M059J (cell line): ENCODE measurements at places on chromosomes 2 and 18.

DNA sequence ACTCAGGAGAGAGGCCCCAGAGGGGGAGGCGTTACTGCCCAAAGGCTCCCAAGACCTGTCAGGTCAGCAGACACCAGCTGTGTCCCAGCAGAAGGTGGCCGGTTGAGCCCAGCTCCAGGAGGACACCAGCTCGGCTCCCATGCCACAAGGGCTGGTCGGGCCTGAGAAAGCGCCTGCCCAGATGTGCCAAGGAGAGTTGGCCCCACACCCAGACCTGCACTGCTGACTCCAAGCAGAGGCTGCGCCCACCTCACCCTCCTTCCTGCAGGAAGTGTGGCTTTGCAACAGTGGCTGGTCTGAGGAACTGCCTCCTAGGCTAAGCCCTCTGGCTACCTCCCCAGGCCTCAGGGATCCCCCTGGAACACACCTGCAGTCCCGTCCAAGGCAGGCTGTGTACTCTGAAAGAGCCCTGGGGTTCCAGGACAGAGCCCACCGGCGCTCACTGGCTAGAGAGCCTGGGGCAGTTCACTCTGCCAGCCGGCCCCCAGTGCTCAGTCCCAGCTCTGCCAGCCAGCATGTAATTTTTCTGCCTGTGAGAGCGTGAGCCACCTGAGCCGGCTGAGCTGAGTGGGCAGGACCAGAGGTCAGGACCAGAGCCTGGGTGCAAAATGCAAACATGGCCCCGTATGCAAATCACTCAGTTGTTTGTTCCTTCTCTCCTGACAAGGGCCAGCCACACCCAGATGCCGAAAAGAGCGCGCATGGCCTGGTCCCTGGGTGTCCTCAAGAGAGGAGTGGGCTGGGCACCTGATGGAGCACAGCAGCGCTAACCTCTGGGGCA is 36.9 kb upstream of the PTMA start:
- DNase-seq = no peak

DNA sequence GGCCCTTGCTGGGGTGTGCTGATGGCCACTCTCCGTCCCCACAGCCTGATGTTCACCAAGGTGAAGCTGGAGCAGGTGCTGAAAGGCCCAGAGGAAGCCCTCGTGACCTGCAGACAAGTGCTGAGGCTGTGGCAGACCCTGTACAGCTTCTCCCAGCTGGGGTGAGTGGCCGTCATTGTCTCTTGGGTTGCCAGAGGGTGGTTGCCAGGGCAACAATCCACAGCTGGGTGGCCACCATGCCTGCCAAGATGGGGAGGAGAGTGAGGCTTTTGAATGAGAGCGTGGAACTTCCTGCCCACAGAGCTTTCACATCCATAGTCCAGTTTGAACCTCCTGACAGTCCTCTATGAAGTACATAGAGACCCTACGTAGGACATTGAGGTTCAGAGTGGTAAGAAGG is 108.8 kb downstream of the STPG4 start:
- DNase-seq = no peak

DNA sequence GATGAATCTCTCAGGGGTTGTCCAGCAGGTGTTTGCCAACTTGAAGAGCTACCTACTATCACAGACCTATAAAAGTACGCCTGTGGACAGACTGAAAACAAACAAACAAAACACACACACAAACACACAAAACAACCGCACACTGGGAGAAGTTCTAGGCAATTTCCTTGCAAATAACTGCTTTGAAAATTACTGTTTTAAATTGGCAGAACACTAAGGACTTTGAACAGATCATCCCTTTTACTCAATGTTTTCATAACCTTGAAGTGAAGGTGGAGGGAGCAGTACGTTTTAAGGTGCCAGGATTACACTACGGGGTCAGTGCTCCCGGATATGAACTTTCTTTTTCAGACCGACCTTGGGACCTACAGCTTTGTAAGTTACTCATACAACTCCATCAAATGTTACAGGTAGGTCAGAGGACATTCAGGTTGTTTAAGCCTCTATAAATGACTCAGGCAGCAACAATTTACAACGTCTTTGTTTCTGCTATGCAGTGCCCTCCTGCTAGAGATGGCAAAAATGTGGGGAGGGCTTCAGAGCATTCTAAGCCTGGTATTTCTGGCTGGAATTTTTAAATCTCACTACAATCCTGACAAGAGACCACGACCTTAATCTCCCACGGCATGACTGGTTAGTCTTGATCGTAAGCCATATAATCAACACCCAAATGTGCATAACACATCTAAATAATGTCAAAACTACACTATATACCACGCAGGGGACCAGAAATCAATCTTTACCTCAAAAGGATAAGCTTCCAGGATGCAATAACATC is 1.4 kb upstream of the SLC20A1 start:
- DNase-seq = peak; percentile 87

DNA sequence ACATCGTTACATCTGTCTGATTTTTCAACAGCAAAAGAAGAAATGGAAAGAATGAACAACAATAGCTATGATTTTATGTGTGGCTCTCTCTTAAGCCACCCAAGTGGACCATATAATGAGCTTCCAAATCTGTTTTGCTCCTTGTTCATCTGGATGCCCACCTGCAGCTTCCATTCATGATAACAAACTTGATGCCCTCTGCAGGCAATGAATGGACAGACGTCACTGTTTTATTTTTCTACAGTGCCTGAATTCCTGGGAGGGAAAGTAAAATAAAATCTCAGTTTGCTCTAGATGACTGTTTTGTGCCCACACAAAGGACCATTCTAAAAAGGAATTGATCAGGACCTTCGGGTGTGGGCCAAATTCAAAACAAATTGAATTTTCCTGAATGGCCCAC is 5.0 kb downstream of the MREG start:
- DNase-seq = no peak

GRCh38 chr18:31587529-31587928 is 4.1 kb upstream of the TTR start:
- DNase-seq = no peak

- peak; percentile 87 for DNase-seq
These were observed 45.2 kb upstream of the GLS start for GRCh38 chr2:190835303-190835930.

GRCh38 chr2:218216336-218216673 is 684 bp upstream of the ARPC2 start:
- DNase-seq = no peak
